ENCODE measurements at places on chromosomes 11 and 22.
A peak's percentile ranks its signal among the peaks of the same experiment; 100 is the strongest.

DNA sequence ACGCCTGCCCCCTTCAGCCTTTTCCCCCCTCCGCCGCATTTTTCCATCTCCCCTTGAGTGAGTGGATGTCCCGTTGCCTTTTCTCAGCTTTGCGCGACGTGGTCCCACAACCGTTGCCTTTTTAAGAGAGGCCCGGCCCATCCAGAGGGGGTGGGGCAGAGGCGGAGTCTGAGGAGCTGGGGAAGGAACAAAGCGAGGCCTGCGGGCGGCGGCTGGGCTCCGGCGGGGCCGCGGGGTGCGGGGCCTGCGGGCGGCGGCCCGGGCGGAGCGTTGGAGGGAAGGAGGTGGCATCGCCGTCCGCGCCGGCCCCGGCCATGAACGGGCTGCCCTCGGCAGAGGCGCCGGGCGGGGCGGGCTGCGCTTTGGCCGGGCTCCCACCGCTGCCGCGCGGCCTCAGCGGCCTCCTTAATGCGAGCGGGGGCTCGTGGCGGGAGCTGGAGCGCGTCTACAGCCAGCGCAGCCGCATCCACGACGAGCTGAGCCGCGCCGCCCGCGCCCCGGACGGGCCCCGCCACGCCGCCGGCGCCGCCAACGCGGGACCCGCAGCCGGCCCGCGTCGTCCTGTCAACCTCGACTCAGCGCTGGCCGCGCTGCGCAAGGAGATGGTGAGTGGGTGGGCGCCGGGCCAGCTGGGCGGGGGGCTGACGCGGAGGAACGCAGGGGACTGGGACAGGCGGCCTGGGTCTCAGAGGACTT, at the start of gene FAM89B:
Gene FAM89B (plus strand): TSS at position 183 of the 696 bp plus-strand sequence. CDS start 132 bp downstream, at position 315.
- DNase-seq = peak; percentile 63

DNA sequence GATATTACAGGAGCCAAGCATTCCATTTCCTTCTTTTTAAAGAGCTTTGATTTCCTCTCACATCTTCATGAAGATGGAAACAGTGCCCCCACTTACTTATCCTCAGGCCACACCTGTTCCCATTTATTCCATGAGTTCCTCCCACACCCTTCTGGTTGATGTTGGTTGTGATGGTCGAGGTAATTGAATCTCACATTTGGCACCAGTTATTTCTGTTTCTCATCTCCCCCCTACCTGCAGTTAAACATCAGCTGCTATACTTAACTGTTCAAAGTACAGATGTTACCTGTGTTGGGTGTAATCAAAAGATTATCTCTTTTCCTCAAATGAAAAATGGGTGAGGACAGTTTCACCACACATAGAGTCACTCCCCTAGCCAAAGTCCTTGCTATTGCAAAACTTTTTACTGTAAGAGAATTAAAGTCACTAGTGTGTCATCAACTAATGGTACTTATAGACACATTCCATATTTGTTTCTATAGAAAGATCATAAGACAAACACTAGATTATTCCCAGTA, 1.9 kb downstream of the TMEM45B start:
- DNase-seq = no peak

- DNase-seq = no peak
These were observed 145.8 kb downstream of the APOL5 start for GRCh38 chr22:35863432-35863831.

GRCh38 chr11:111414936-111415335, 35.9 kb upstream of the POU2AF1 start:
- no peak for DNase-seq

DNA sequence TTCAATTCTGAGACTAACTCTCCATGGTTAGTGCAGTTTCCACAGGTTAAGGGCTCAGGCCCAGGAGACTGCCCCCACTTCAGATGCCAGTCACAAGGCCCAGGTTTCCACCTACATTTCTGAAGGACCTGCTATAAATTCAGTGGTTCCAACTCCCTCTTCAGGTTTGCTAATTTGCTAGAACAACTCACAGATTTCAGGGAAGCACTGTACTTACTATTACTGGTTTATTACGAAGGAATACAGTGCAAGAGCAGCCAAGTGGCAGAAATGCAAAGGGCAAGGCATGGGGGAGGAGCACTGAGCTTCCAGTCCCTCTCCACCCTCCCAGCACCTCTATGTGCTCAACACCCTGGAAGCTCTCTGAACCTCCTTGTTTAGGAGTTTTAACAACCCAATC, 39.3 kb upstream of the SPON1 start:
- no peak for DNase-seq

GRCh38 chr22:49119551-49119952, 708.1 kb downstream of the BRD1 start:
- DNase-seq = no peak
